DMS79 (cell line): ENCODE measurements at places on chromosomes 5 and 9.

DNA sequence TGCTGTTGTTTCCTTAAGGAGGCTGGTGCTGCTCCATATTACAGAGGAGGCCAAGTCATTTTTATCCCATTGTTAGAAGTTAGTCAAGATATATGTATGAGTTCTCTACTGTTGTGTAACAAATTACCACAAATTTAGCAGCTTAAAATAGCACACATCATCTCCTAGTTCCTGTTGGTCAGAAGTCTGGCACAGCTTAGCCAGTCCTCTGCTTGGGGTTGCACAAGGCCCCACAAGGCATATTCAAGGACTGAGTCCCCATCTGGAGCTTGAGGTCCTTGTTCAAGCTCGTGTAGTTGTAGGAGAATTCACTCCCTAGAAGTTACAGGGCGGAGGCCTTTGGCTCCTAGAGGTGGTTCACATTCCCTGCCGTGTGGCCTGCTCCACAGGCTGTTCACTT is 14.7 kb downstream of the MTAP start:
- no peak for DNase-seq

DNA sequence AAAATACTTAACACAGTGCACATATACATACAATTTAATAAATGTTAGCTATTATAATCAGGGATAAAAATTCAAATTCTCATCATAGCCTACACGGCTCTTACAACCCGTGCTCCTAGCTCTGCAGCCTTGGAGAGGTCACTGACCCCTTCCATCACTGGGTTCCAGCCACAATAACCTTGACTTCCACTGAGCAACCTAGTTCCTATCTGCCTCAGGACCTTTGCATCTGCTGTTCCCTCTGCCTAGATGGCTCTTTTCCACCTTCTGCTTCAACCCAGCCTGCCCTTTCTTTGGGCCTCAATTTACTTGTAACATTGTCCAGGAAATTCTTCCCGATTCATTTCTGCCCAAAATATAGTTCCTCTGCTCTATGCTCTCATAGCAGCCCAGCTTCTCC is 8.9 kb upstream of the DELE1 start:
- DNase-seq, result no peak

GRCh38 chr5:130992621-130993020 is 172.4 kb downstream of the HINT1 start:
- no peak for DNase-seq

DNA sequence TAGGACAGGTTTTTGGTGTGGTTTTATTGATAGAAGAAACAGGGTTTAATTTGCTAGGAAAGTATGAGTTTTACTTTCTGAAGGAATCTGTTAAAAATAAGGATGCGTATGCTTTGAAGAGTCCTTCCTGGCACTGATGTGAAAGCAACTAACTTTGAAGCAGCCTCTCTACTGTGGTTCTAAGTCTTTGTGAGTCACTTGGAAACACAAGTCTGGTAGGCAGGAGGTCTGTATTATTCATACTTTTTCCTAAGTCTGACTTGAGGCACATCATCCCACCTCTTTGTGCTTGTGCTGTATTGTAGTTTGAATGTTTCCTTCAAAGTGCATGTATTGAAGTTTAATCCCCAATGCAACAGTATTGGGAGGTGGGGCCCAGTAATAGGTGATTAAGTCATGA is 129.0 kb downstream of the TAF11L14 start:
- no peak for DNase-seq

DNA sequence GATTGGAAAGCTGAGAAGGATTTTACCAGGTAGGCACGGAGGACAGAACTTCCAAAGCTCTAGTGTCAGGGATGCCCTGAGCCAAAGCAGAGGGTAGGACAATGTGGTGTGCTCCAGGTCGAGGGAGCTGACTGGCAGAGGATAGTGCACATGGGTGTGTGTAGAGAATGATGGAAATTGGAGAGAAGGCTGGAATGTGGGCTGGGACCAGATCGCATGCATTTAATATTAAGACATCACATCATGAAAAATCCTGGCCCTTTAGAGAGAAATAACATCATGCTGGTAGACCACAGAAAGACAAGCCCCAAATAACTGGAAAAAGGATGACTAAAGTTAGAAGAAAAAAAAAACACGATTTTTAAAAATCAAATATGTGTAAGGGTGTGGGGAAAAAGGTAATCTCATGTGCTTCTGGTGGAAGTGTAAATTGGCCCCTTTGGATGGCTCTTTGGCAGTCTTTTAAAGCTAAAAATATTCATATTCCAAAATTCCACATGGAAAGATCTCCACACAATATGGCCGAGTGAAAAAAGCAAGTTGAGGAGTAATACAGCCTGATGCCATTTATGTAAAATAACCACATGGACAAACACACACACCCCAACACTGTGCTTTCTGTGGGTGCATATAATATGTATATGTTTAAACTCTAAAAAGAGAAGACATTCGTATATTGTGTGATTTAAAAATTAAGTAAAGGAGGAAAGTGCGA is 67.0 kb upstream of the TGFBR1 start:
- no peak for DNase-seq

DNA sequence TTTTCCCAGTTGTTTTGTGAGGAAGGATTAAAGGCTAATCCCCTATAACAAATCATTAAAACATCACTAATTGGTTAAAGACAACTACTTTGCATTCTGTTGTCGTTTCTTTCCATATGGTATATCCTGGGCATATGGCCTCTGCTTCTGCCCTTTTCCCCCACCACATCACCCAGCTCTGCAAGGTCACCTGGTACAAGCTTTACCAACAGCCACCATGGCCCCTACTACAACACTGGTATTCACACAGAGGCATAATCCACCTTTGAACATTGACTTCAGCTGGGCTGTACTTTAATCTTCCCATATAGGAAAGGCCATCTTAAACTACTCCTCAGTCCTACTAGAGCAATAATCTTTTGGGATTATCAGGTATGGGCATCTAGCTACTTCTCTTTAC is 866.1 kb downstream of the TLE4 start:
- DNase-seq, result no peak

- peak; percentile 60 for DNase-seq
Observed at GRCh38 chr5:1291611-1292080, 3.2 kb downstream of the TERT start.

GRCh38 chr9:37030611-37030939 is 3.5 kb downstream of the PAX5 start:
- DNase-seq, result no peak

- DNase-seq, result no peak
Observed at GRCh38 chr5:17991775-17992174, 357.5 kb downstream of the TAF11L14 start.

DNA sequence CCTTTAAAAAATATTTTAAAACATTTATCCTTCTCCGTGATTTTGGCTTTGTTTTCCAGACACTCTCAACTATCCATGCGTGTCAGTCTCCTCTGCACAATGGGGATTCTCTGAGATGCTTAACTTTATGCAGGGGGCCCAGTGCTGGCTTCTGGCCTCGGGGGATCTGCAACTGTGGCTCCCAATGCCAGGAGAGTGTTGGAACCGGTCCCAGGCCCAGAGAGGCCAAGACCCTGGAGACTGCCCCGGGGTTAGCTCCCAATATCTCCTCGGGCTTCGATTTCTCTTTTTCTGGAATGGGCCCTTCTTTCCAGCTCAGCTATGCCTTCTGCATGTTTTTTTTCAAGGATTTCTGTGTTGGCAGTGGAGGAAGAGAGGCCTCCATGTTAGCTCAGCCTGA is 20.1 kb upstream of the SARDH start:
- peak; percentile 77 for DNase-seq

GRCh38 chr9:114513055-114513958 is 8.0 kb upstream of the WHRN start:
- no peak for DNase-seq

- no peak for DNase-seq
Observed at GRCh38 chr5:171596391-171596878, 177.0 kb downstream of the FGF18 start.

DNA sequence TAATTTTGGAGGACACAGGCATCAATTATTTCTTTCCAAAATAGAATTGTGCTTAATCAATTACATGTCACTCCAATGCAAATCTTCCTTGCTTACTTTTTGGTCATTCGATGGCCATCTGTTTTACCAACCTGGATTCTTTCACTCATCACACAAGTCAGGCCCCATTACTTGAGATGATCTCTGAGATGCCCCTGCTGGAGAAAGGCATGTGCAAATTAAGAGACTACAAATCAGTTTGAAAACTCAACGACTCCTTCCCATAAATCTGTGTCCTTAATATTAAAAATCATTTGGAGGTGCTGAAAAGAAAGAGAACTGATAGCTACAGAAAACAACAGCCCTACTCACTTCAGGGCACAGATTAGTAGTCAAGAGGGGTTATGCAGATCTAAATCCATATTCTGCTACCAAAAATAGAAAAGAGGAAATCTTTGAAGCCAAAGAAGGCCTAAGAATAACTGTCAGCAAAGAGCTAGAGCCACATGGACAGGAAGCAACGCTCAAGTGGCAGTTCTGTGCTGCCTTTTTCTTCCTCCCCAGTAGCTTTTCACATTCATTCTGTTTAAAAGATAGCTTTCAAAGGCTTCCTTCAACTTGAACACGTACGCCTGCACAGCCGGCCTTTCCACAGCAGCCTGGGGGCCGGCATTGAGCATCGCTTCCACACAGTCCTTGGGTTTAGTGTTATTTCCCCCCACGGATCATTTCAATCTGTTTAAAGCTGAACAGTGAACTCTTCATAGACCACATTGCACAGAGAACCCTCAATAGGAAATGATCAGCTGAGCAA is 79.3 kb upstream of the MAP3K1 start:
- no peak for DNase-seq
